ENCODE measurements at places on chromosomes 3 and 15. TPM values are rescaled to one million over a fixed set of nuclear protein-coding genes. Genes with fewer than 3 reads are reported as not detected.

GRCh38 chr3:83438188-83438587 lies 1520.6 kb upstream of the CADM2 start:
- no peak for DNase-seq

- DNase-seq: no peak
Observed at GRCh38 chr3:21920421-21920861, 169.4 kb upstream of the ZNF385D start.

DNA sequence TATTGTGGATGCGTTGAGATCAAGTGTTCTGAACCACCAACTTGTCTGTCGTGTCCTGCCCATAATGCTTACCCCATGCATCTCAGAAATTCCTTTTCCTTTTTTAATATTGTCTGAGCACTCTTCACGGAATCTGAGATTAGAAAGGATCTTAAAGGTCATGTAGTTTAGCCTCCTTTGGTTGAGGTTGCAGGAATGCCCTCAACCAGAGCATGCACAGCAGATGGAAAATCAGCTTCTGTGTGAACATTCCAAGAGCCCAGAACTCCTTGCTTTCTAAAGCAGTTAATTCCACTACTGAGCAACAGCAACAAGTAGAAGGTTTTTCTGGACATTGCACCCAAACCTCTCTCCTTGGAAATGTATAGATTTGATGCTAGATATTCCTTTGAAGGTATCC lies 153.7 kb downstream of the TPRG1 start:
- DNase-seq: no peak

GRCh38 chr3:5191555-5192304 lies 4.2 kb downstream of the EDEM1 start:
- DNase-seq: no peak

DNA sequence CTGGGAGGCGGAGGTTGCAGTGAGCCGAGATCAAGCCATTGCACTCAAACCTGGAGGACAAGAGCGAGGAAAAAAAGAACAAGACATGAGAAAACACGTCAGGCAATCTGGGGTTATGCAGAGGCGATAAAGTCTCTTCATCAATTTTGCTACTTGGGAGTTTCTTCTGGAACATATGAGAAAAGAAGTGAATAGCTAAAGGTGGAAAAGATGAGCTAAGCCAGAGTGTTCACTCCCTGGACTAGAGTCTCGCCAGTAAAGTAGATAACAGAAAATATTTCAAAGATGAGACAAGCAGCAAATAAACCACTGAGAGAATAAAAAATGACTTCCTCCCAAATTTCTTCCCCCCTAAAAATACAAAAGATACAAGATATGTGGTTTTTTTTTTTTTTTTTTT lies 188.4 kb upstream of the HES1 start:
- no peak for DNase-seq

SLC27A2 gene
- 1.3 TPM for total RNA-seq

All from Daoy (cell line).